Epithelial cell of prostate (primary cell): ENCODE measurements at places on chromosomes 4 and X.

- DNase-seq = no peak
Measured at GRCh38 chr4:163164110-163164509, 2.6 kb downstream of the NAF1 start.

DNA sequence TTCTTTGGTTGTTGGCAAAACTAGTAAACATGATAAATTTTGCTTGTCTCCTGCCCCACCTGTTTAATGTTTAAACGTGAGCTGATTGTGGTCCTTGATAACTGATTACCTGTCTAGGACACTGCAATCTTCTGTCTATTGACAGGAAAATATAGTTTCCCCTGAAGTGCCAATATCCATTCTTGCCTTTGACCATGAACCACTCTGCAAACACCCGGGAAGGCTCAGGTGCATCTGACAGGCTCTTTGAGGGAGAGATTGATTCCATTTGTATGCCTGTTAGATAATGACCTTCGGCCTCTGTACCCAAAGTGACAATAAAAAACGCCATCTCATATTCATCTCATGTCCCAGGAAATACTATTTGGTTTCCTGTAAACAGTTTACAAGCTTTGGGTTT is 453.0 kb downstream of the CENPC start:
- no peak for DNase-seq

GRCh38 chr4:113499696-113500095 is 261.8 kb downstream of the CAMK2D start:
- no peak for DNase-seq

GRCh38 chr4:102345795-102346100 is 466 bp upstream of the SLC39A8 start:
- DNase-seq = no peak

- no peak for DNase-seq
Measured at GRCh38 chrX:47900833-47901232, 64.1 kb downstream of the ZNF81 start.

DNA sequence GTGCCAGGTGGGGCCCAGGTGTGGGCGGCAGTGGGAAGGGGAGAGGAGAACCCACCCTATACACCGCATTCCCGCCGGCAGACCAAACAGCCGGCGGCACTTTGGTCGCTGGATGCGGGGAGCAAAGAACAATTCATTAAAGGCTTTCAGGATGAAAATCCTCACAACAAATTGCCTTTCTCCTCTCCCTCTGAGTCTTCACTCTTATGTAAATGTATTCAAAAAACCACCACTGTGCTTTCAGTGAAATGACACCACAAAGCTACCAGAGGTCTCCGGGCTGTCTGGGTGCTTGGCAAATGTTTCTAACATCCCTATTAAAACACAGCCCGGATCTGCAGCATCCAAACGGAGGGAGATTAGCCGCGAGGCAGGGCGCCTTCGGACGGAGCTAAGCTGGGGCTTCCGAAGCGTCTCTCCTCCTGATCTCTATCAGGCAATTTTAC is 171.8 kb upstream of the TBL1X start:
- DNase-seq = no peak

DNA sequence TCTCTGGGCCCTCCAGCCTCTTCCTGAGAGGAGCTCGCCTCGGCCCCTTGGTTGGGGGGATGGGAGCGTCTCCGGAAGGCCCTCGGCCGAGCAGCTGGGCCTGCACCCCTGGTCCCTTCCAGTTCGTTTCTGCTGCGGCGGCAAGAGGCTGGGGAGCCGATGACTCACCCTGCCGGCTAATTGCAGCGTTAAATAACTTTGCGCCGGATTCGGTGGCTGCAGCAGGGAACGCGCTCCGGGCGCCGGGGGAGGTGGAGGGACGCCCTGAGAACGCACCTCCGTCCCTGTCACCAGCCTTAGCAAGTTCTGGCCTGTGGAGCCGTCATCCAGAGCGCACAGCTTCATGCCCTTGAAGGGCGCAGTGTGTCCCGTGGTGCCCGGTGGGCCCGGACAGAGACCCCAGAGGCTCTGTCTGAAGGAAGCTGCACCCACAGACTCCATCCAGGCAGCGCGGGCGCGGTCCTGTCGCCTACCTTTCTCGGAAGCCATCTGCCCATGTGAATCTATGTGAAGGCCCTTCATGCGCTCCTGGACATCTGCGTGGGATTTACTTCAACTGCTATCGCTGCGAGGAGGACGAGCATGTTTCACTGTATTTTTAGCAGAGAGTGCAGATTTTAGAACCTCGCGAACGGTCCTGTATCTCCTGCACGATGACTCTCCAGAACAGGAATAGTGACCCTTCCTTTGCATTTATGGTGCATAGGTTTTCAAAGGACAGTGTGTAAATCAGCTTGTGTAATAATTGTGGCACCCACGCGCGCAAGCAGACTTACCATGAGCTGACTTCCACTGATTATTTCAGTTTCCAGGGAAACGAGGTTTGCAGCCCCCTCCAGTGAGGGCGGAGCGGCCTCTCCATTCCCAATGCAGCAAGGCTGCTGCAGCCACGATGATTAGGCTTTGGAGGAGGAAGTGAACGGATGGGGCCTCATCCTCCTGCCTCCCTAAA is 1.7 kb upstream of the TMEM271 start:
- DNase-seq = no peak

DNA sequence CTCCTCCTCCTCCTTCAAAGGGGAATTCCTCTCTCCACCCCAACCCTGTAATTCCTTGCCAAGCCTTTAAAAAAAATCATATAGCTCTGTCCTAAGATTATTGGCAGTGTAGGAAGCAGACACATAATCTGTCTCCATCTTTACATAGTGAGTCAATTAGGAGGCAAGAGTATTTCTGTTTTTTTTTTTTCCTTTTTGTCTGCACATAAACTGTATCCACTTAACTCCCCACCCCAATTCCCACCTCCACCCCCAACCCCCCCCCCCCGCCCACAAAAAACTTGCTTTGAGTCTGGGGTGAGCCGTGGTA is 182.5 kb downstream of the RASL11B start:
- no peak for DNase-seq

- DNase-seq = no peak
Measured at GRCh38 chr4:153539422-153539821, 73.3 kb downstream of the TMEM131L start.

GRCh38 chr4:145107126-145107525 is 9.0 kb downstream of the ABCE1 start:
- no peak for DNase-seq

DNA sequence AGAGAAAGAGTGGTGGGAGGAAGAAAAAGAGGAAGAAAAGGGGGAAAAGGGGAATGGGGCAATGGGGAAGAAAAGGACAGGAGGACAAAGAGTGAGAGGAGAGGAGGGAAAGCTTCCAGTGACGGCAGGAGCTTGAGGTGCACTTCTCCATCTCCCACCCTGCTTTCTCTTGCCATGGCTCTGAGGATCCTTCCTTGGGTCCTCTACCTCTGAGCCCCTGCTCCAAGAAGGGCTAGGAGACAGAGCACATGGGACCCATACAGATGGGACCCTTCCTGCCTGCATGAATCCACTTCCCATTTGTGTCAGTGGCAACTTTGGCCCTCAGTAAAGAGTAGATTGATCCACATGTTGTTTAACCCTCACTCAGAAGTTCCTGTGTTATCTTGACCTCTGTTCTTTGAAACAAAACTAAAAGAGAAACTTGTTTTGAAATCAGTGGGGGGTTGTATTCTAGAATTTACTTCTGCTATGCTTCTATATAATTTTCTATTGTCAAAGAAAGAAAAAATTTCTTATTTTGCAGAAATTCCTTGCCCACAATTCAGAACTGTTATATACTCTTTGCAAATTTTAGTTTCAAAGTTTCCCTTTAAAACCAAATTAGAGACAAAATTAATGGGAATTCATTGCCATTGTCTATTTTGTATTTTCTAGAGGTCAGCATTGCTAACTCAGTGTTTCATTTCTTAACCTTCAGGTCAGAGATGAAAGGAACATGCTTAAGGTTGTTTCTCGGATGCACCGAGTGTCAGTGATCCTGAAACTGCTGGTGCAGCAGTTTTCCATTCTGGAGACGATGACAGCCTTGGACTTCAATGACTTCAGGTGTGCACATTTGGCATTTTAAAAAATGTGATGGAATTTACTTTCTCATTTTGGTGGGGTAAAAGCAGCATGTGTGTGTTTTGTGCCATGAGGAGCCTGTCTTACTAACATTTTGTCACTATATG is 5.0 kb downstream of the TDO2 start:
- no peak for DNase-seq

- no peak for DNase-seq
Measured at GRCh38 chr4:185437809-185438208, 12.0 kb upstream of the UFSP2 start.

DNA sequence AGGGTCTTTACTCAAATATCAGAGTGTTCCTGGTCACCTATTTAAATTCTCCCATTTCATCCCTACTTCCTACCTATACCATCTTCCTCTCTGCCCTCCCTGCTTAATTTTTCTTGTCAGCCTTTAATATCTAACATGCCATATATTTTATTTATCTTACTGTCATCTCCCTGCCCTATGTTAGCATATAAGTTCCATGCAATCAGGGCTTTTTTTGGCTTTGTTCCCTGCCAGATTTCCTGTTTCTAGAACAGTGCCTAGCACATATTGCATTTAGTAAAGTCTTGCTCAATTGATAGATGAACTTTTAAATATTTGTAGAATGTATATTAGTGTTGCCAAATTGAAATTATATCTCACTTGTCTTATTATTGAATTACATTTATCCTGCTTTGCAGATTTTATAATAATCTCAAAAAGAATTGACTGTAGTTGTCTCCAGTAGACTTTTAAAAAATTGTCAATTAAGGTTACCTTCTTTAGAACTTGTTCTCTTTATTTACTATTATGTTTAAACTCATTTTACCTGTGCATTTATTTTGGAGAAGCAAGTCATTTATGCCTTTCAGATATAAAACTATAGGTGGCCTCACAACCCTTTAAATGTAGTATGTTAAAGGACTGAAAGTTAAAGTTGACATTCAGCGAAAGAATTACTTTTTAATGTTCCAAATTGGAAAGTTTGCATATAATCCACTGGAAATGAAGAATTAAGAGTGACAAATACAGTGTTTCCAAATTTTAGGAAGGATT is 108.2 kb upstream of the BMPR1B start:
- no peak for DNase-seq

DNA sequence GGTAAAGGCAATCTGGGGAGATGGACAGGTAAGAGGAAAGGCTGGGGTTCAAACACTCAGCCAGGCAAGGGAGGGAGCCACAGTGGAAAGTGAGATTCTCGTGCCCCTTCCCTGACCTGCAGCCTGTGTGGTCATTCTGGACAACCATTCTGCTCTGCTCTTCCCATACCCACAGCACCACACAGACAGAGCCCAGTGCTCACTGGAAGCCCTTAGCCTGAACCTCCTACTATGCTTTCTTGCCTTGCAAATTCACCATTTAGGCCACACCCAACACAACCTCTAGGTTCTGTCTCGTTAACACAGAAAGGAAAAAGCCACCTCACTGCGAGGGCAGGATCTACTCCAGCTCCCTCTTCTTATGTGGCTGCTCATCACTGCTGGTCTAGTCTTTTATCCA is 92.7 kb downstream of the SHISA3 start:
- no peak for DNase-seq

DNA sequence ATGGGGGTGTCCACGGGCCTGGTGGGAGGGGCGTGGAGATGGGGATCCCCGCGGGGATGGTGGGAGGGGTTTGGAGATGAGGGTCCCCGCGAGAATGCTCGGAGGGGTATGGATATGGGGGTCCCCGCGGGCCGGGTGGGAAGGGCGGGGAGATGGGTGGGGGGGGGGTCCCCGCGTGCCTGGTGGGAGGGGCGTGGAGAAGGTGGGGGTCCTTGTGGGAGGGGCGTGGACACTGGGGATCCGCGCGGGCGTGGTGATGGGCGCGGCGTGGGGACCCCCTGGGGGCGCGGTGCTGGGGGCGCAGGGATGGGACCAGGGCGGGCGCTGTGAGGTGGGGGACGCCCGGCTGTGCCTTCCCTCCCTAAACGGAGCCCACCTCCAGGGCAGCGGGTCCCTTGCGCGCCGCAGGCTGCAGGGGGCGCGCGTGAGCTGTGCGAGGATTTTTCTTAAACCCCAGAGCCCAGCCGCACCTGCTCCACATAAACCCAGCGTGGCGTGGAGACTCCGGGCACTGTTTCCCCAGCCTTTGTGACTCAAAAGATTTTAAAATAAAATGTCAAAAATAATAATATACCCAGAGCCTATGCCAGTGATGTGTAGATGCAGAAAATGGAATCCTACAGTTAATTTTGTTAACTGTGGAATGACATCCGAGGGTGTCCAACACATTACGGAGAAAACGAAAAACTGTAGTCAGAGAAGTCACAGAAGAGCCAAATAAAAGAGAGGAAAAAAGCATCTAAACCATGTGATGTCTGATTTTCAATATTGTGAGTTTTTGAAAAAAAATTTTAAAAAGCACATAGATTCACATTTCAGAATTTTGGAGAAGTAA is 1.5 kb upstream of the ASMTL start:
- no peak for DNase-seq

GRCh38 chr4:61426229-61426628 is 226.1 kb downstream of the ADGRL3 start:
- no peak for DNase-seq

DNA sequence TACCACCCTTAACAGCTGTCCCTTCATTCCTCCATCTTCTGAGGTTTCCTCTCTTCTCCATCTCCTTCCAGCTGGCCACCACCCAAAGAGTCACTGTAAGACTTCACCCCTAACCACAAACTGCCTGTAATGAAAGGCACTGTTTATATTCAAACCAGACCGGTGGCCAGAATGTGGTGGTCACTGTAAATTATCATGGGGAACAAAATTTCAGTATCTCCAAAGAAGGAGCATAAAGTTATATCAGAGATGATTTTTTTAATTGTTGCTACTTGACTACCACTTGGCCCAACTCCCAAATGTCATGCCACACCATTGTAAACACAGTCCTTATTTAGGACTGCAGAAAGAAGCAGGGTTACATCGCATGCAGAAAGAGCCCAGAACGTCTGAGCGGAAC is 44.8 kb downstream of the SMARCA1 start:
- DNase-seq = no peak

- no peak for DNase-seq
Measured at GRCh38 chr4:119238068-119238722, 25.7 kb downstream of the USP53 start.

- no peak for DNase-seq
Measured at GRCh38 chr4:53208753-53209152, 157.1 kb downstream of the SCFD2 start.

DNA sequence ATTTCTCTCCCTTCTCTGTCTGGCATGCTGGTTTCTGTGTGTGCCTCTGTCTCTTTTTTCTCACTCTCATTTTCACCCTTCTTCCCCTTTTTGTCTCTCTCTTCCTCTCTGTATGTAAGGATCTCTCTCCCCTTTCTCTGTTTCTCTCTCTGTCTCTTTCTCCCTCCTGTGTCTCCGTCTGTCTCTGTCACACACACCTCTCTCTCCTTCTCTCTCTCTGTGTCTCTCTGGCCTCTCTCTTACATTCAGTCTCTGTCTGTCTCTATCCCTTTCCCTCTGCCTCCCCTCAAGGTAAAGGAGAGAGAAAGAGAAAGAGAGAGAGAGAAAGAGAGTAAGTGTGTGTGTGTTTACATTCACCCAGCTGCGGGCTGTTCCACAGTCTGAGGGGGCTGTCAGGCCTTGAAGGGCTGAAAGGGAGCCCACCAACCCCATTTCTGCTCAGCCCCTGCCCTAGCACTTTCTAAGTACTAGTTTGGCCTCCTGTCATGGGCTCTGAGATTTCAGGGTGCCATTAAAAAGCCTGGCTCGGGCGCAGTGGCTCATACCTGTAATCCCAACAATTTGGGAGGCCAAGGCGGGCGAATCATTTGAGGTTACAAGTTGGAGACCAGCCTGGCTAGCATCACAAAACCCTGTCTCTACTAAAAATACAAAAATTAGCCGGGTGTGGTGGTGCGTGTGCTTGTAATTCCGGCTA is 9.6 kb upstream of the TSPYL2 start:
- DNase-seq = no peak
